CD4-positive, alpha-beta T cell treated with Interleukin-2 at 100 ng/mL for 4 hours (primary cell): ENCODE measurements at places on chromosomes 4 and X.

DNA sequence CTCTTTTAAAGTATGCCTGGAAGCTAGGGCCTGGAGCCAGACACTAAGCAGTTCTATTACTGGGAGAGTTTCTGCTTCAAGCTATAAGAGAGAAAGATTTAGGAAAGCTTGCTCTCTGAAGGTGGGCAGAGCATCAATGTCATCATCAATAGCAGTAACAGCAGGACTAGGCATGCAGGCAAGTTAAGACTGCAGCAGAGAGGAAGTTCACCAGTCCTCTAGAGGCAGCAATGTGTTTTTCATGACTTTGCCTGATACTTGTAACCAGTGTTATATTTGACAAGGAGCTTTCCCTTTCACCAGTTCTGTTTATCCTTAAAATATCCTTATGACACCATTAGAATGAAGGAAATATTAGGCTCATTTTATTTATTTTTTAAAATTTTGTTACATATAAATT is 237.9 kb downstream of the KCTD8 start:
- no peak for DNase-seq

- no peak for DNase-seq
Observed at GRCh38 chr4:55318175-55319129, 27.6 kb upstream of the SRD5A3 start.

DNA sequence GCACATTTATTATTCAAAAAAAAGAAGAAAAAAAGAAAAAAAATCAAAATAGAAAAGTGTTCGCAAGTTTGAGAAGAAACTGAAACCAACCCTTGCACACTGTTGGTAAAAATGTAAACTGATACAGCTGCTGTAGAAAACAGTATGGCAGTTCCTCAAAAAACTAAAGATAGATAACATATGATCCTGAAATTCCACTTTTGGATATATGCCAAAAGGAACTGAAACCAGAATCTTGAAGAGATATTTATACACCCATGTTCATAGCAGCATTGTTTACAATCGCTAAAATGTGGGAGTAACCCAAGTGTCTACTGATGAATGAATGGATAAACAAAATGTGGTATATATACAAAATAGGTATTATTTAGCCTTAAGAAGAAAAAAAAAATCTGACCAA is 155.4 kb downstream of the TBCK start:
- DNase-seq, result no peak

GRCh38 chr4:130814896-130815295 is 1718.9 kb downstream of the C4orf33 start:
- no peak for DNase-seq

- DNase-seq, result no peak
Observed at GRCh38 chr4:93878566-93878965, 50.0 kb downstream of the ATOH1 start.

GRCh38 chr4:189815404-189816192 is 125.1 kb upstream of the FRG1 start:
- no peak for DNase-seq

- no peak for DNase-seq
Observed at GRCh38 chrX:27680726-27681125, 90.6 kb downstream of the DCAF8L2 start.

DNA sequence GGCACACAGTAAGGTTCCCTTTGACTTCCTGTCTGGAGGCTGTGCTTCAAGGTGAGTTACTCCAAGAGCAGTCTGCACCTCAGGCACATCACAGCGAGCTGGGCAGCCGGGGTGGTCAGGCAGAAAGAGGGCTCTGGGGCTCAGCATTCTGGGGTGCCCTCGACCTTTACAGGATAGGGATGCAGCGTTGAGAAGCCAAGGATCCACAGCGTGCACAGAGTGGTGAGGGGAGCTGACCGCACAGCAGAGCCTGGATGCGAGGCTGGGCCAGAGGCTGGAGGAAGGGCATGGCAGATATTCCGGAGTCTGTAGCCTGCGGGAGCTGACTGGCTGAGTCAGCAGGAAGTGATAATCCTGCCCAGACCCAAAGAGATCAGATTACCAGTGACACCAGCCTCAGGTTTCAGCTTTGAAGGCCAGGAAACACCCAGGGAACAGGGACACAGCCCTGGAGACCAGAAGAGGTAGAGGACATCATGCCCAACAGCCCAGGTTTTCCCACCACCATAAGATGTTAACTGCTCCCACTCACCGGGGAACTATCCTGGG is 38.4 kb upstream of the PDLIM3 start:
- DNase-seq, result no peak

- no peak for DNase-seq
Observed at GRCh38 chr4:110347805-110348204, 128.2 kb upstream of the ENPEP start.
